ENCODE measurements at places on chromosomes 3 and 15.

- DNase-seq: no peak
Measured at GRCh38 chr3:47017504-47018268, 38.2 kb downstream of the NBEAL2 start.

DNA sequence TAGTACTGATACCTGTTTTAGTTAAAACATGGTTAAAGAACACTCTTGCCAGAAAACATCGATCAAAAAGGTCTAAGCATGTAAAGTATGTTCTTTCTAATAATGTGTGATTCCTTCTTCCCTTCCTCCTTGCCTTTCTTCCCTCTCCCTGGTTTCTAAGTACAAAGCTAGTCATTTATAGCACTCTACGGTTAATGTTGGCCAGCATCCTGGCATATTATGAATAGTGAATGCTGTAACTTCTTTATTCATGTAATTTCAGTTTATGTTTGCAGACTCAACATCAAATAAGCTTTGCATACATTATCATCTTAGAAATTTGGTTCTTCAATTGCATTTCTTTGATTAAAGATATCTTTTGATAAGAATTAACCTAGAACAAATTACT is 27.1 kb downstream of the P2RY12 start:
- no peak for DNase-seq

DNA sequence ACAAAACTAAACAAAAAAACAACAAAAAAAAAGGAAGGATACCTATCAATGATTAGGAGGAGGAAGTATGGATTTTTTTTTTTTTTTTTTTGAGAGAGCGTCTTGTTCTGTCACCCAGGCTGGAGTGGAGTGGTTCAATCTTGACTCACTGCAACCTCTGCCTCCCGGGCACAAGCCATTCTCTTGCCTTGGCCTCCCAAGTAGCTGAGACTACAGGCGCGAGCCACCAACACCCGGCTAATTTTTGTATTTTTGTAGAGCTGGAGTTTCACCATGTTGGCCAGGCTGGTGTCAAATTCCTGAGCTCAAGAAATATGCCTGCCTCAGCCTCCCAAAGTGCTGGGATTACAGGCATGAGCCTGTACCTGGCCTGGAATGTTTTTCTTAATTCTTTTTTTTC is 195.8 kb downstream of the CBLB start:
- no peak for DNase-seq

DNA sequence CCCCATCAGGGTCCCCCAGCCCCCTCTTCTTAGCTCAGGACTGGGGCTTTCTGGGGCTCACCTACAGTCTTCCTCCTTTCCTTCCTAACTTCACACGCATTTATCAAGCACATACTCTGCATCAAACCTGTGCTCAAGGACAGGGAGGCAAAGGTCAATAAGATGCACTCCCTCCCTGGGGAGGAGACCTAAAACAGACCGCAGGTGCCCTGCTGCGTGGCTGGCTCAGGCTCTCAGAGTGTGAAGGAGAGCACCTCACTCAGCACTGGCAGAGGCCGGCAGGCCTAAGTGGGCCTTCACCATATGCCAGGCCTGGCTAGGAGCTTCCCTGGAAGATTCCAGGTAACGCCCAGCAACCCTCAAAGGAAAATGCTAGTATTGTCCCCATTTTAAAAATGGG is 16.5 kb downstream of the LIPC start:
- no peak for DNase-seq

- no peak for DNase-seq
Measured at GRCh38 chr3:94522488-94522887, 459.6 kb downstream of the NSUN3 start.

GRCh38 chr3:114115143-114115542 is 58.6 kb downstream of the QTRT2 start:
- DNase-seq: no peak

DNA sequence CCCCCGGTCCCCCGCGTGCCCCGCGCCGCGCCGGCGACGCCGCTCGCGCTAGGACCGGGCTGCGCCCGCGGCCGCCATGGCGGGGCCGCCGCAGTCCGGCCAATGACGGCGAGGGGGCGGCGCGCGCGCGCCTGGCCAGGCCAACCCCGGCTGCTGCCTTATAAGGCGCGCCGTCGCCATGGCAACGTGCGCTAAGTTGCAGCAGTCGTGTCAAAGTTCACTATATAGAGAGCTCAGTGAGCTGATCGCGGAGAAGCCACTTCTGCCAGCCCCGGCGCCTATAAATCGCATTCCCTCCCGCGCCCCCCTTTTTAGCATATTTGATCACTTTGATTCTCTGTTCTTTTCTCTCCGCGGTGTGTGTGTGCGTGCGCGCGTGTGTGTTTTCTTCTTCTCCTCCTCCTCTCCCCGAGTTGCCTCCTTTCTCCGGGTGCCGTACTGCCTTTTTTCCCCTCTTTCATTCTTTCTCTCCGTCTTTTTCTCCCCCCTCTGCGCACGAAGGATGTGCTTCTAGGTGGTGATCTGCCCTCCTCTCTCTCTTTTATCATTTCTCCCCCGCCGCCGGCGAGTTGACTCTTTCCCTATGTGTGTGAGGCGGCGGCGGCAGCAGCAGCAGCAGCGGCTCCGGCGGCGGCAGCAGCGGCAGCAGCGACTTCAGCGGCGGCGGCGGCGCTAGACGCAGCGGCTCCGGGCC is at the start of gene NR2F2:
Gene NR2F2 (plus strand): TSS at position 251 of the 694 bp plus-strand sequence. CDS start 1,406 bp downstream, outside the sequence.
- DNase-seq: no peak

DNA sequence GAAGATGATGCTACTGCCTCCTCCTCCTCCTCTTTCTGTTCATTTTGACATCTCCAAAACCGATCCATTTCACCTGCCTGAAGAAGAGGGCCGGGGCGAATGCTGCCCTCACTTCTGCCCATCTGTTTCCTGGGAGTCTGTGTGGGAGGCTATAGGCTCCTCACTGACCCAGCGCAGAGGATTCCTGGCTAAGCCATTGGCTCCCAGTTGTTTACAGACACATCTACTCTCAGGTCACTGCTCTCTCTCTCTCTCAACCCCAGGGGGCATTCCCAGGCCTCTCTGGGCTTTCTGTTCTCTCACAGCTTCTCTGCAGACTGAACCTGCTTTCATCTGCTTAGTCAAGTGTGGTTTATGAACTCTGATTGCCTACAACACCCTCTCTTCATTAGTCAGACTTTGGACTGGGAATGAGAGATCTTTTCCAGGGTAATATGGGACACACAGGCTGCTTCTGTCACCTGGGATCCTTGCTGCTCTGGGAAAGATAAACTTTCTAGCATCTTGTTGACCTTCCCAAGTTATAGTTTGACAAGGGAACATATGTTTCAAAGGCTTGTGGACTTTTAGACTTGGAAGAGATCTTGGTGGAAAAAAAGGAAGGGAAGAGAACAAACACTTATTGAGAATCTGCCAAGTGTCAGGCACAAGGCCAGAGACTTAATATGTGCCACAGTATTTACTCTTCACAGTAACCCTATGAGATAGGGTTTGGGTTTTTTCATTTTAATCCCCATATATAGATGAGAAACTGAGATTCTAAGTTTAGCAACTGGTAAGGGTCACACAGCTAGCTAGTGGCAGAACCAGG is 30.2 kb upstream of the USP3 start:
- DNase-seq: no peak

- no peak for DNase-seq
Measured at GRCh38 chr15:39690881-39691634, 91.6 kb downstream of the FSIP1 start.

DNA sequence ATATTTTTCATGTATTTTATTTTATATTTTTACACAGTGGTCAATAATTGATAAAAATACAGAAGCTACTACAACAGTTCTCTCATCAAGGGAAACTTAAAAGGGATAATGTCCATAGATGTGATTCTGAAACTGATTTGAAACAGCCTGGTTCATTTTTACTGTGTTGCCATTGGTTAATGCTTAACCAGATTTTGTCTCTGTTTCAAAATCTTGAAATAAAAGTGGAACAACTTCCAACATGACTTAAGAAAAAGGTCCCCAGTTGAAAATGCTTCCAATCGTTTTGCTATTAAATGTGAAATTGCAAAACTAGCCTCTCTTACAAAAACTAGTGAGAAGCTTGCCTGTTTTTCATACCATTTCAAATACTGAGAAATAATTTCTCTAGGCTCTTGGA is 240.7 kb downstream of the LPP start:
- DNase-seq: no peak

DNA sequence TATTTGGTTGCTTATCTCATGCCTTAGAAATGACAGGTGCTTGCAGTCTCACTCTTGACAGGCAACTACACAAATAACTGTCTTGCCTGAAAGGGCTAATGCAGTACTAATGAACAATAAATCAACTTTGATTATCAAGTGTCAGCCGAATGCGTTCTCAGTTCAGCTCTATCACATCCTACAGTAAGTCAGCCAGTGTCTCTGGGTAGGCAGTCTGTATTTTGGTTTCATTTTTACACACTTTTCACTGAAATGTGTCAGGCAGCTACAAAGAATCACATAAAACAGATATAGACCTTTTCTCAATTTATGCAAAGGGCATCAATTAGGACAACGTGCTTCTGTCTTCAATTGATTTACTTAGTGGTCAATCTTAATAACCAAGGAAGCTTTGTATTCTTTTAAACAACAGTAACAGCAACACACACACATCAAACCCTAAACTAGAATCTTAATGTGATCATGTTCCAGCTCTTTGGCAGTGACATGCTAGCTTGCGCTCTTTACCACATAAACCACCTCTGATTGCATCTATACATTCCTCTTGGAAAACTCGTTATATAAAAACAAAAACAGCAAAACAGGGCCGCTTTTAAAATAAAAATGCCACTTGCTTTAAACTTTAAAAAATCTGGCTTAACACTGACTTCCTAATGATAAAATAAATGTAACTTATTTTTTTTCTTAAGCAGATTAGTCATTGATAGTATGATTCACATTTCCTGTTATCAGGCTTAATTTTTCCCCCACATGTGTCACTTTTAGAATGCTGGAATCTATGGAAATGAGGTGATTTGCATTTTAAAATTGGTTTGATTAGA is 520.4 kb downstream of the FOXP1 start:
- DNase-seq: no peak

- DNase-seq: no peak
Measured at GRCh38 chr3:12990306-12990705, 82.9 kb downstream of the IQSEC1 start.
